ENCODE measurements at places on chromosomes 11 and 22. TPM values are rescaled to one million over a fixed set of nuclear protein-coding genes. Genes with fewer than 3 reads are reported as not detected.
A peak's percentile ranks its signal among the peaks of the same experiment; 100 is the strongest.

GRCh38 chr11:83070044-83070701, 1.5 kb downstream of the RAB30 start:
- peak overlapping the region; percentile 35 for H3K27ac ChIP-seq
- no peaks in the 10 kb centered on the region for H3K36me3 ChIP-seq
- H3K27me3 ChIP-seq, result no peaks in the 10 kb centered on the region

- H3K27ac ChIP-seq, result no peak overlapping the region
- no peak for DNase-seq
- no peaks in the 10 kb centered on the region for H3K36me3 ChIP-seq
- no peaks in the 10 kb centered on the region for H3K27me3 ChIP-seq
Measured at GRCh38 chr11:48019217-48019584, 38.8 kb downstream of the PTPRJ start.

GRCh38 chr11:35540526-35540925, 15.1 kb upstream of the PAMR1 start:
- no peaks in the 10 kb centered on the region for H3K27me3 ChIP-seq
- no peak overlapping the region for H3K4me3 ChIP-seq
- no peak for DNase-seq

VSIG2 gene
- total RNA-seq, result 3.8 TPM

DNA sequence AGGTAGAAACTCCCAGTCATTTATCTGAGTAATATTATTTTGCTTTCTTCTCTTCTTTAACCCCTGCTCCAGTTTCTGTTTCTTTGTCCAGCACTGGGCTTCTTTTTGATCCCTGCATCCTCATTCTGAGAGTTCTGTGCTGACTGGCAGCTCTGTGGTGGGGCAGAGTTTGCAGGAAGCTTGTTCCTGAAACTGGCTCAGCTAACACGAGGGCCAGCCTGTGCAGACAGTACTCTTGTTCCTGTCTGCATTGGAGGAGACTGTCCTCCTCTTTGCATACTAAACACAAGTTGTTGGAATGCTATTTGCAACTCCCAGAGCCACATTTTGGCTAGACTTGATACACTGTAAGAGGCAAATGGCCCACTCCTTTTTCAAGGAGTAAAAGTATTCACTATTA, 93.1 kb upstream of the HORMAD2 start:
- H3K27me3 ChIP-seq, result no peaks in the 10 kb centered on the region
- peak; percentile 61 for DNase-seq
- no peak overlapping the region for H3K4me3 ChIP-seq
- peaks cover 5% of the 10 kb centered on the region for H3K36me3 ChIP-seq
- no peak overlapping the region for H3K27ac ChIP-seq
- H3K4me1 ChIP-seq, result no peaks in the 10 kb centered on the region

GRCh38 chr22:23831261-23831660, 7.5 kb downstream of the DERL3 start:
- no peaks in the 10 kb centered on the region for H3K4me1 ChIP-seq
- no peaks in the 10 kb centered on the region for H3K27me3 ChIP-seq
- H3K36me3 ChIP-seq, result no peaks in the 10 kb centered on the region
- DNase-seq, result peak; percentile 32

GRCh38 chr22:24063361-24063760, 52.3 kb downstream of the CABIN1 start:
- peaks cover 2% of the 10 kb centered on the region for H3K36me3 ChIP-seq
- H3K27ac ChIP-seq, result no peak overlapping the region
- H3K27me3 ChIP-seq, result no peaks in the 10 kb centered on the region
- no peaks in the 10 kb centered on the region for H3K4me1 ChIP-seq

- no peaks in the 10 kb centered on the region for H3K27me3 ChIP-seq
- no peak overlapping the region for H3K27ac ChIP-seq
- no peaks in the 10 kb centered on the region for H3K4me1 ChIP-seq
- no peak for DNase-seq
- no peak overlapping the region for H3K4me3 ChIP-seq
- peaks cover 6% of the 10 kb centered on the region for H3K36me3 ChIP-seq
Measured at GRCh38 chr11:827146-827896, 398 bp upstream of the CRACR2B start.

DNA sequence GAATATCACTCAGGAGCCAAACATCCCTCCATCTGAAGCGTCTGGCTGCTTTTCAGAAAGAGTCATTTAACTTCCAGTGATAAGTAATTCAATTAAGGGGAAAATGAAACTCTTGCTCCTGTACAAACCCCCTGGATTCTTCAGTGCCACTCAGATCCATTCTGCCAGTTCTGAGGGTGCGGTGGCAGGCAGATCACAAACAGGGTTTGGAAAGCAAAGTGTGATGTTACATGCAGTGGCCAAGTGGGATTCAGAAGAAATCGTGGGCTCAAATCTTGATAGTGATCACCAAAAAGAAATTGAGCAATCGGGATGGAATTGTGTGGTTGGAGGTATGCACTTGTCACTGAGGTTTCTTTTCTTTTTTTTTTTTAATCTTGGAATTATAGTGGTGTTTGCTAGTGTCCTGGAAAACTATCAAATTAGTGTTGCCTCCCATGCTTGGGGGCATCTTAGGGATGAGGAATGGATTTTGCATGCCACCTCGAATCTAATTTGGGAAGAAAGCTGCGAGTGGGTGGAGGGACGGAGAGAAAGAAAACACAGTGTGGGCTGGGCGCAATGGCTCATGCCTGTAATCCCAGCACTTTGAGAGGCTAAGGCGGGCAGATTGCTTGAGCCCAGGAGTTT, 22.5 kb upstream of the RTL6 start:
- no peaks in the 10 kb centered on the region for H3K27me3 ChIP-seq
- H3K4me1 ChIP-seq, result no peaks in the 10 kb centered on the region
- H3K36me3 ChIP-seq, result no peaks in the 10 kb centered on the region
- no peak overlapping the region for H3K27ac ChIP-seq
- no peak overlapping the region for H3K4me3 ChIP-seq

- no peaks in the 10 kb centered on the region for H3K4me1 ChIP-seq
- H3K36me3 ChIP-seq, result no peaks in the 10 kb centered on the region
- no peak overlapping the region for H3K27ac ChIP-seq
Measured at GRCh38 chr11:133388975-133389568, 143.2 kb downstream of the OPCML start.

Data from aorta (tissue), 5 donors.